ENCODE measurements at places on chromosomes 5 and 9.

DNA sequence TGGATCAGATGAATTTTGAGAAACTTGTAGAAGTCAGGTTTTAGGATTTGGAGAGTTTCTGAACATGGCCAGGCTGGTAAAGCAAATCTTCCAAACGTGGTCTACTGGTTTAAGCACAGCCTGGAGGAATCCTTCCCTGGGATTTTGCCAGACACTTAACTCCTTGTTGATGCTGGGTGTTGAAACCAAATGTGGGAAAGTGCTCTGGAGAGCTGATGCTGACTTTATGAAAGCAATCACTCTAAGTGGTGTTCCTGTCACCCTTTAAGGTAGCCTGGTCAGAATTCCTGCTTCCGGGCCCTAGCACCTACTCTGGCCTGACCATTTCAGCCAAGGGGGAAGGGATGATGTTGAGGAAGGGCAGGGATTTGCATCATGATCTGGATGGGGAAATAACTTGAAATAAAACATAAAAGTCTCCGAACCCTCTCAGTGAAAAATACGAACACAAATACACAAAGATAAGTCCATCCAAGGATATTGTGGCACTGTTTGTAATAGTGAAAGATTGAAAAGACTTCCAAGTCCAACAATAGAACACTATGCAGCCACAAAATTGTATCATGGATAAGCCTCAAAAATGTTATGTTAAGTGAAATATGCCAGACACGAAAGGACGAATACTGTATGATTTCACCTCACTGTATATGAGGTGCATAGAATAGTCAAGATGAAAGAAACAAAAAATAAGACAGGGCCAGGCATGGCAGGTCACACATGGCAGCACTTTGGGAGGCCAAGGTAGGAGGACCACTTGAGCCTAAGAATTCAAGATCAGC lies 57.7 kb downstream of the PDE6A start:
- DNase-seq: no peak

GRCh38 chr9:97983589-97984187 lies 547 bp downstream of the ANP32B start:
- peak; percentile 30 for DNase-seq

DNA sequence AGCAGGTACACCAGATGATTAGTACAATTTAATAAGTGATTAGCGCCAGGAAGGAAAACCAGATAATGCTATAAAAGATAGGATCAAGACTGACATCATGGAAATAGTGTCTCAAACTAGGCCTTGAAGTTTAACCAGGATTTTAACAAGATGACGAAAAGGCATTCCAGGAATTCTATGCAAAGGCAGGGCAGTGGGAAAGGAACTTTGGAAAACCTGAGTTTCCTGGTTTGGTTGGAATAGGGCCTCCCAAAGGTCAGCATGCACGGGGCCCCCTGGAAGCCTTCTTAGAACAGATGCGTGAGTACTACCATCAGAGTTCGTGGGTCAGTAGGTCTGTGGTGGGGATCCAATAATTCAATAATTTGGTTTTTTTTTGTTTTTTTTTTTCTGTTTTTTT lies 935.2 kb upstream of the DMAC1 start:
- DNase-seq: no peak

DNA sequence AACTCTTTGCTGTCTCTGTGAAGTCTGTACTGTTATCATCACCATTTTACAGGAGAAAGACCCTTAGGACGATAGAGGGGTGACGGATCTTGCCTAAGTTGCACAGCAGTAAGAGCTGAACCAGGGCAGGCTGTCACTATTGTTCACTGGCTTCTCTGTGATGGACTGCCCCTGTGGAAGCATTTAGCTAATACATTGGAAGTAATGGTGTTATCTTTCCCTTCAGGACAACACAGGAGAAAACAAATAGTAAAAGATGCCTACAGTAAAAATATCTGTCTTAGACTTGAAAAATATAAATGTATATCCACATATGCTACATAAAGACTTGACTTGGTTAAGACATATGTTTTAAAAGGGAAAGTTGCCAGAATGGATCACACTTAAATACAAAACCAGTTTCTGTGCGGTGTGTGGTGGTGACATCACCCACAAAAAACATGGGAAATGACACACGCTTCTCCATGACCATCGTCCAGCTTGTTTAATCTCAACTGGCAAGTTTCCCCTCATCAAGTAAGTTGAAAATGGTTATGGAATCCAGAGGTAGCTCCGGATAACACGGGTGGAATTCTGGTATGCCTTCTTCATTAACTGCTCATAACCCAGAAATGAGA lies 351.8 kb downstream of the EBF1 start:
- no peak for DNase-seq

GRCh38 chr9:89811356-89811755 lies 206.5 kb downstream of the GADD45G start:
- DNase-seq: no peak

DNA sequence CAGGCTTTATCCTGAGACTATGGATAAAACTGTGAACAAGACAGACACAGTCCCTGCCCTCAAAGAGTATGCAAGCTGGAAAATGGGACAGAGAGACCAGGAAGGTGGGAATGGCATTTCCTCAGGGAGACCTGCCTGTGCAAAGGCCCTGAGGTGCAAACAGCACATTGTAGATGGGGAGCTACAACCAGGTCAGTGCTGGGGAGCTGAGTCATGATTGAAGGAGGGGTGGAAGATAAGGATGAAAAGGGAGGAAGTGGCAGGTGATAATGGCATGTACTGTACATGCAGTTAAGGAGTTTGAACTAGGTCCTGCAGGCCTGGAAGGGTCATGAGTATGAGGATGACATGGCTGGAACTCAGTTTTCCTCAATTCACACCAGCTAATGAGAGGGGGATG lies 75.5 kb upstream of the BOD1 start:
- DNase-seq: no peak

DNA sequence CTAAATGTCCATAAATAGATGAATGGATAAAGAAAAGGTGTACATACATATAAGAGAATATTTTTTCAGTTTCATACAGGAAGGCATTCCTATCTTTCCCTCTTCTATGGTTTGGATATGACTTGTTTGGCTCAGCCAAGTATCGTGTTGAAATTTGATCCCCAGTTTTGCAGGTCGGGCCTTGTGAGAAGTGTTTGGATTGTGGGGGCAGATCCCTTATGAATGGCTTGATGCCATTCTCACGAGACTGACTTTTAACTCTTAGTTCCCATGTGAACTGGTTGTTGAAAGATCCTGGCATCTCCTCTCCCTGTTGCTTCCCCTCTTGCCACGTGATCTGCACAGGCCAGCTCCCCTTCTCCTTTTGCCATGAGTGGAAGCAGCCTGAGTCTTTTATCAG lies 421.1 kb upstream of the FTMT start:
- no peak for DNase-seq

DNA sequence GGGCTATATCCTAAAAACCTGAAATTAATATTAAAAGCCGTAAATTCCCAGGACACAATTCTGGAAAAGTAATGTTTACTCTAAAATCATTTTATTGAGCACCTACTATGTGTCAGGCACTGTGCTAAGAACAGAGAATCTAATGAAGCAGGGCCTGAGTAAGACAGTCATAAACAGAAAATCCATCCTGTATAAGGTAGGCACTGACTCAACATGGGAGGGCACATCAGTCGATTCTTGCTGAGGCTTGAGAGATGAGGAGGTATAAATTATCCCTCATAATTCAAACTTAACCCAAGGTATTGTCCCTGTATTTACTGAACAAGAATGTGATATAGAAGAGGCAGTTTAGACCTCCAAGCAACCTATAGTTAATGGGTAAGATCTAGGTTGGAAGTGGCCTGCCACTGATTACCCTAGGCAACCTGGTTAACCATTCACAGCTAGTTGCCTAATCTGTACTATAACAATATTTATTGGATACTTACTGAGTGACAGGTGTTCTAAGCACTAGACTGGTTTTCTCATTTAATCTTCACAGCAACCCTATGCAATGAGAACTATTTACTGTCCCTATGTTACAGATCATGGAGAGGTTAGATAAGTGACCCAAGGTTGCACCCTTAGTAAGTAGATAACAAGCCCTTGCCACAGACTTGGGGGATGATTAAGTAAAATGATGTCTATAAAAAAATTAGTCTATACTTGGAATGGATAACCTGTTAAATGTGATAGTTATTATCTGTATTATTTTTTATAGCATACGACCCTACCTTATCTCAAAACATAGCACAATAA lies 317.7 kb downstream of the PDE4D start:
- no peak for DNase-seq

DNA sequence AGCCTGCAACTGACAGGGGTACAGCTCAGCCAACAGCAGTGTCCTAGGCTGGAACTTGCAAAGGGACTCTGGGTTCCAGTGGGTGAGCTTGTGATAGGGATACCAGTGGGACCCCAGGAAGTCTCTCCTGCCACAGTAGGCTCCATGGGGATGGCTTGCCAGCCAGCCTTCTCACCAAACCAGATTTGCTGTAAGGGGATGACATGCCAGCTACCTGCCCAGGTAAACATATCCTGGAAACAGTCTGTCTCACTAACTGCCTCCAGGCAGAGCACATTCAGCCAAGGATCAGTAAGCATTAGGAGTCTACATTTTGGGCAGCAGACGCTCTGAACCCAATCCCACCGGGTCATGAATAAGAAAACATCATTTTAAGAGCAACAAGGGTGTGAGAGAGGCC lies 49.9 kb downstream of the SIL1 start:
- no peak for DNase-seq

DNA sequence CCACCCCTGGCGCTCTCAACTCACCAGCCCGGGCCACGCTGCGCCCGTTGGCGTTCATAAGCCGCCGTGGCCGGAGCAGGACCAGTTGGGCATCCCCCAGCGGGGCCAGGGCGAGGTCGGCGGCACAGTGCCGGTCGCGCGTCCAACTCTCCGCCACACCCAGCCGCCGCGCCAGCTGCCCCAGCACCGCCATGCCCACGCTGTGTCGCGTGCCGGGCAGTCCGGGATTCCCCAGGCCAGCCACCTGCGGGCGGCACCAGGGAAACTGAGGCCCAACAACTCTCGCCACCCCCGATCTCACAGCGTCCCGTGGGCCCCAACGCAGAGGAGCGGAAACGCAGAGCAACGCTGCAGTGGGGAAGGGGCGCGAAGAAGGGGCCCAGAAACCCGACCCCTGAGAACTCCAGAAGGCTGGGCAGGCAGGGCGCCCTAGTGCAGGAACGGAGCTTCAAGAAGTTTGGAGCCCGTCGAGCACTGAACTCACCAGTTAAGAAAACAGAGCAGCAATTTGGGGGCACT lies 453 bp downstream of the PTRH1 start:
- DNase-seq: no peak

DNA sequence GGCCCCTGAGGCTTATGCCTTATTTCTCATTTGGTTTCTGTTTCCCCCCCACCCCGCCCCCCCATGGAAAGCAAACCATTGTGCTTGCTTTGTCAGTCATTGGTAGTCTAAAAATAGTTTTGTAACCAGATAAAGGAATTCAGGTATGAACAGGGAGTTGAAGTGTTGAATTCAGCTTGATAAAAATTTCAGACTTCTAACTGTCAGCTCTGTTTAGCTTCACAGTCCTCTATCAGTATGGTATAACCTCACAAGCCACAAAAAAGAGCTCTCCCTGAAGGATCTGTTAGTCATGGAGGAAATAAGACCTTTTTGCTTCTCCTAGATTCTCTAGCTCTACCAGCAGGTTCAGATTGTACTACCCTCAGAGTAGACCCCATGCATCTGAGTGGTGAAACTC lies 378.1 kb downstream of the TMEM38B start:
- DNase-seq: no peak

- DNase-seq: no peak
Measured at GRCh38 chr9:12773562-12773961, 1.3 kb upstream of the LURAP1L start.

DNA sequence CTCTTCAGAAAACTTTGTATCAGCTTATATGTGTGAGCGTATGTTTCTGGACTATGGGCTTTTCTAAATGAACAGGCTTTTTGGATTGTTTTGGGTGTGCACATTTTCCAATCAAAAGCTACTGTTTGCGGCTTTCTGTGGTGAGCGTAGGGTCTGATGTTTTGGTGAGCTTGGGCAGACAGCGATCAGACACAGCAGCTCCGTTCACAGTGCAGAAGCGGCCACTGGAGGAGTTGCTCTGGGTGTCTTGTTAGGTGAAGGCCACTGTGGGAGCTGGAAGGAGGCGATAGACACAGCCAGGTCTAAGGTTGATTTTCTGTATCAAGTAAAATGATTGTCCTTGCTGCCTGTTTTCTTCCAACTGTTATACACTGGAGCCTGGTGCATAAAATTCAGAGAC lies 11.1 kb downstream of the PRRC2B start:
- no peak for DNase-seq

- no peak for DNase-seq
Measured at GRCh38 chr9:14348373-14349145, 34.6 kb upstream of the NFIB start.

- no peak for DNase-seq
Measured at GRCh38 chr5:74875994-74876791, 10.0 kb upstream of the FAM169A start.

DNA sequence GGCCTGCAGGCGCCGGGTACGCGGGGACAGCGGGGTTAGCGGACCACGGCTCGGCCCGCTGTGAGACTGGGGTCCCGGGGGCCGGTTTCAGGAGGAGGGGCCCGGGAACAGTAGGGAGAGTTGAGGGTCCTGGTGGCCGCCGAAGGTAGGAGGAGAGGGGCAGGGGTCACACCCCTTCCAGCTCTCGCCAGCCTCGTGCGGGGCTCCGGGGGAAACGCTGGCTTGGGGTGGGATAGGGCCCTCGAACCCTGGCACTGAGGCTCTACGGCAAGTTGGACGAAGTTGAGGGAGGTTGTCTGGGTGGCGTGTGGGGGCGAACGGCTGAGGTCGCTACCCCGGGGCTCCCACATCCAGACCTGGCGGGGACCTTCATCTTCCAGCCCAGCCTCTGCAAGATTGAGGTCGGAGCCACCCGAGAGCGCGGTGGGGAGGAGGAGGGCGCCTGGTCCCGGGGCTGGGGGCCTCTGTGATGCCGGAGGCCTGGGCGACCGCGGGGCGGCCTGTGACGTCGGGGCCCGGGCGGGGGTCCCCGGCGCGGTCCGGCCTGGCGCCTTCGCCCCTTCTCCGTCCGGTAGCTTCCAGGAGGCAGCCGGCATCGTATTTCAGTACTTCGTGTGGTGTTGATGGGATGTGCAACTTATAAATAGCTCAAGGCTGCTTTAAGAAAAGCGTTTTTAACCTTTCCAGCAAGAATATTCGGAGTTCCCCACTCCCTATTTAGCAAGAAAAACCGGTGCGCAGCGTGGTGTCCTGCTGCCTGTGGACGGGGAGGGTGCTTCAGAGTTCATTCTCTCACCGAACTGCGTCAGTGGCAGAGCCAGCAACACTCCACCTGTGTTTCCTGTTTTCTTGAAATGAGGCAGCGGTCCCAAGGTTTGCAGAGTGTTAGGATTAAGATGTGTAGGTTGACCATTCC lies 902 bp downstream of the HABP4 start:
- DNase-seq: peak; percentile 22

GRCh38 chr9:35940458-35941407 lies 17.2 kb downstream of the OR2S2 start:
- DNase-seq: no peak

- DNase-seq: no peak
Measured at GRCh38 chr5:95599252-95599651, 20.6 kb upstream of the GPR150 start.

Measured in progenitor cell of endocrine pancreas (in vitro differentiated cells).